Esophagus squamous epithelium (tissue), 5 donors: ENCODE measurements at places on chromosomes 5 and 9.

DNA sequence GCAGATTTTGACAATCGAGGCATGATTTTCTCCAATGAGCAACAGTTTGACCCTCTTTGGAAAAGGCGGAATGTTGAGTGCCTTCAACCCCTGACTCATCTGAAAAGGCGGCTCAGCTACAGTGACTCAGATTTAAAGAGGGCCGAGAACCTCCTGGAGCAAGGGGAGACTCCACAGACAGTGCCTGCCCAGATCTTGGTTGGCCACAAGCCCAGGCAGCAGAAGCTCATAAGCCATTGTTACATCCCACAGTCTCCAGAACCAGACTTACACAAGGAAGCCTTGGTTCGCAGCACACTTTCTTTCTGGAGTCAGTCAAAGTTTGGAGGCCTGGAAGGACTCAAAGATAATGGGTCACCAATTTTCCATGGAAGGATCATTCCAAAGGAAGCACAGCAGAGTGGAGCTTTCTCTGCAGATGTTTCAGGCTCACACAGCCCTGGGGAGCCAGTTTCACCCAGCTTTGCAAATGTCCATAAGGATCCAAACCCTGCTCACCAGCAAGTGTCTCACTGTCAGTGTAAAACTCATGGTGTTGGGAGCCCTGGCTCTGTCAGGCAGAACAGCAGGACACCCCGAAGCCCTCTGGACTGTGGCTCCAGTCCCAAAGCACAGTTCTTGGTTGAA is 13.6 kb downstream of the PTPDC1 start:
- H3K27me3 ChIP-seq: no peaks in the 10 kb centered on the region
- H3K4me1 ChIP-seq: peaks cover 5% of the 10 kb centered on the region
- H3K27ac ChIP-seq: no peak overlapping the region
- H3K4me3 ChIP-seq: no peak overlapping the region
- DNase-seq: no peak

GRCh38 chr9:110241858-110242321 is 14.4 kb downstream of the TXN start:
- no peak overlapping the region for H3K4me3 ChIP-seq
- H3K36me3 ChIP-seq: peaks cover 10% of the 10 kb centered on the region
- no peaks in the 10 kb centered on the region for H3K4me1 ChIP-seq
- no peak for DNase-seq
- no peak overlapping the region for H3K27ac ChIP-seq
- no peaks in the 10 kb centered on the region for H3K27me3 ChIP-seq

- no peak for DNase-seq
- no peaks in the 10 kb centered on the region for H3K4me1 ChIP-seq
- H3K4me3 ChIP-seq: no peak overlapping the region
Observed at GRCh38 chr5:16726538-16726946, 109.7 kb upstream of the RETREG1 start.

- DNase-seq: no peak
- H3K36me3 ChIP-seq: no peaks in the 10 kb centered on the region
- H3K4me3 ChIP-seq: no peak overlapping the region
- no peak overlapping the region for H3K27ac ChIP-seq
Observed at GRCh38 chr5:103298607-103299188, 40.1 kb downstream of the MACIR start.

- no peak for DNase-seq
- H3K27me3 ChIP-seq: no peaks in the 10 kb centered on the region
- no peak overlapping the region for H3K27ac ChIP-seq
- no peaks in the 10 kb centered on the region for H3K36me3 ChIP-seq
- no peaks in the 10 kb centered on the region for H3K4me1 ChIP-seq
Observed at GRCh38 chr9:86674487-86674886, 272.8 kb downstream of the GAS1 start.

DNA sequence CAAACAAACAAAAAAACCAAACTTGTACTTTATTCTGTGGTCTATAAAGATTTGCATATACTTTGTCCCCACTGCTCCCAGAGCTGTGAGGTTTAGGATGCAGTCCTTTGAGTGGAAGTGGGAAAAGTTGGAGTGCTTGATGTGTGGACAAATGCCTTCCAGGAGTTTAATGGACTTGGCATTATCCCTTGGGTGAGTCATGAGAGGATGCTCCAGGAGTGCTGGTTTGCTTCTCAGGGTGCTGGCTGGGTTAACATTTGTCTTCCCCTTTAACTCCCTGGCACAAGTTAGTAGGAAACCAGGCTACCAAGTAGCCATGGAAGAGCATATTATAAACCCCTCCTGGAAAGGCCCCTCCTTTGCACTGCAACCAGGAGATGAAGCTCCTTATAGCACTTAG is 417.4 kb upstream of the RIOK2 start:
- H3K4me3 ChIP-seq: no peak overlapping the region
- no peak for DNase-seq

GRCh38 chr5:148816782-148817181 is 9.6 kb upstream of the ADRB2 start:
- no peak overlapping the region for H3K27ac ChIP-seq
- H3K4me3 ChIP-seq: no peak overlapping the region
- no peaks in the 10 kb centered on the region for H3K36me3 ChIP-seq

DNA sequence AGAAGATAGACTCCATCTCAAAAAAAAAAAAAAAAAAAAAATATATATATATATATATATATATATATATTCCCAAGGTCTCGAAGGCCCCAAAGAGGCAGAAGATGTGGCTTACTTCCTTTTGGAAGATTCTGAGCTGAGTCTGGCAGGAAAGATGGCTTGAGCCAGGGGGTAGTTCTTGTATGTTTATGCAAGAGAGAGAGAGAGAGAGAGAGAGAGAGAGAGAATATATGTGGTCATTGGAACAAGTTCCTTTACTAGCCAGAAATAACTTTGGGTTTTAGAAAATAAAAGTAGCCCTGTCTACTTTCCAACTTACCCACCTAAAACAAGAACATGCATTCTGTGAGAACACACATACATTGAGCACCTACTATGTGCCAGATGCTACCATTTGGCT is 17.6 kb downstream of the NCS1 start:
- peaks cover 99% of the 10 kb centered on the region for H3K4me1 ChIP-seq
- H3K27me3 ChIP-seq: no peaks in the 10 kb centered on the region
- H3K27ac ChIP-seq: no peak overlapping the region
- H3K36me3 ChIP-seq: no peaks in the 10 kb centered on the region
- H3K4me3 ChIP-seq: no peak overlapping the region

DNA sequence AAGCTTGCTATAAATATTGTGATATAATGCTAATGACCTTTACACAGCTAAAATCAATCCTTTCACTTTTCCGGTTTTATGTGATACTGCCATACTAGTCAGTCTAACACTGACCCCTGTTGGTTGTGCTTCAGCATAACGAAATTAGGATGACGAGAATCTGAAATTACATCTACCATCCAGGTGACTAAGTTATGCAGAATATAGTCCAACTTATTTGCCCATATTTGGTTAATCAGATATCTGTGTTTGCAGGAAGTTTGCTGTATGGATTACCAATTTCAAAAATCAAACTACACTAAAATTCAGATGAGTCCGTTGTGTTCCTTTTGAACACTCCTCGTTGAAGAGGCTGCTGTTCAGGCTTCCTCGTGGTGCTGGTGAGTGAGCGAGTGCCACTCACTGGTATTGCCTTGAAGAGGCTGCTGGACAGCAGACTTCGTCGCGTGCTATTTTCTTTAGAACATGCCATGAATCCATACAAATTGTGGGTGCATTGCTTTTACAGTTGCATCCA is 32.5 kb downstream of the TENT4A start:
- H3K4me1 ChIP-seq: no peaks in the 10 kb centered on the region
- H3K27me3 ChIP-seq: no peaks in the 10 kb centered on the region
- no peak overlapping the region for H3K27ac ChIP-seq
- peaks cover 21% of the 10 kb centered on the region for H3K36me3 ChIP-seq
